ENCODE measurements at places on chromosomes 1 and 21.

DNA sequence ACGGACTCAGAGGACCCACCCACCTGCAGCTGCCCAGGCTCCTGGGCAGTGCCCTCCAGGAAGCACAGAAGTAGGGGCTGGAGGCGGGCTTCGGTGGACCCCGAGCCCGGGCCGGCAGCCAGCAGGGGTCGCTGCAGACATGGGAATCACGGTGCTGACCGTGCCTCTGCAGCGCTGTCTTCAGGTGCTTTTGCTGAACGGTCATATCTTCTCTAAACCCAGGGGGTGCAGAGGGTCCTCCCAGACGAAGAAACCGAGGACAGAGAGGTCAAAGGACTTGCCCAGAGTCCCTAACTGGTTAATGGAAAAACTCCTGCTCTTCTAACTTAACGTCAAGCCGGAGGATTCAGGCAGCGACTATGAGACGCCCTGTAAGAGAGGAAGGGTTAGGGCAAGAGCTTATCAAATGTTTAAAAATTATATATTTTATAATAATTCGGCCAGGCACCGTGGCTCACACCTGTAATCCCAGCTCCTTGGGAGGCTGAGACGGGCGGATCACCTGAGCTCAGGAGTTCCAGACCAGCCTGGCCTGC is 21.5 kb upstream of the LEFTY2 start:
- DNase-seq: peak; percentile 78

GRCh38 chr1:2414297-2414958 is 2.1 kb upstream of the PEX10 start:
- DNase-seq: peak; percentile 68

GRCh38 chr1:244087611-244088010 is 36.5 kb downstream of the ZBTB18 start:
- DNase-seq: no peak

DNA sequence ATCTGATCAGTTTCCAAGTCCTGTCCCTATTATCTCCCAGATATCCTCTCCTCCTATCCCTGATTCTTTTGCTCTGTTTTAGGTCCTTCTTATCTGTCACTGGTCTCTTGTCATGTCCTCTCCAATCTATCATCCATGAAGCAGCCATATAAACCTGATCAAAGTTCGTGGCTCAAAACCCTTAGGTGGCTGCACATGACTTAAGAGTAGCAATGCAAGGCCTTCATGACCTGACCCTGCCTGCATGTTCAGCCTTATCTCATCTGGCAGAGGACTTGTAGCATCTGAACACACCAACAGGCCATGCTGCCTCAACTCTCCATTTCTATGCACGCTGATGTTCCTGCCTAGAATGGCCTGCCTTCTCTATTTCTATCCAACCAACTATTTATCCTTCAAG is 65.2 kb downstream of the NOS1AP start:
- no peak for DNase-seq

GRCh38 chr21:38273745-38274542 is 17.2 kb downstream of the KCNJ15 start:
- DNase-seq: no peak

DNA sequence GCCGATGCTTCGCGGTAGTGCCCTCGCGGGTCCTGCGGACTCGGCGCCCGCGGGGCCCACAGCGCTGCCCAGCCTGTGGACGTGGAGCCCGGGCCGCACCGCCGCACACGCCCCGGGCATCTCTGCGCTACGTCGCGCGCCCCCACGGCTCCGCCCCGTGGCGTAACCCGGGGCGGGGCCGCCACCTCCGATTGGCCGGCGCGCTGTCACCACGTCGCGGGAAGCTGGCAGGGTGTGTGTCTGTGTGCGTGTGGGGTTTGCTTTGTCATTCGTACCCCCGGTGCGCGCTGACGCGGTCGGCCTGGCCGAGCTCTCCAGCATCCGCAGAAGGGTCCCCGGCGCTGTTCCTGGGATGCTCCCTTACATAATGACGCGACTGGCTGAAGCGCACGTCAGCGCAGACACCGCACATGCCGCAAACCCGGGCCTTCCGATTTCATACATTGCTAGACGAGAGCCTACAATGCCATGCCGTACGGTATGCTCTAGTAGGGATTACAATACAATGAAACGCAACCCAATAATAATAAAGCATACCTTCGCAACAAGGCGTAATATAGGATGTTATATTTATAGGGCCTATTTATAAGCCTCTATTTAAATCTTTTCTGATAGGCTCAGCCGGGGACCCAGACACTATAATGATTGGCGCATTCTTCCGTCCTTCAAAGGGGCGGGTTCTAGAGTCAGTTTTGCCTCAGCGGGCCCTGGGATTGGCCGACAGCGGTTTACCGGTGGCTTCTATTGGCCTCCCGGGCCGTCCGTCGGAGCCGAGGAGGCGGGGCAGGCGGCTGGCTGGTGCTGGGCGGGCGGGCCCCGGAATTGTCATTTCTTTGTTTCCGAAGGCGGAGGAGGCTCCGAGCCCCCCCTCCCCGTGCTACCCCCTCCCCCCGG is at the start of gene MACO1:
Gene MACO1 (plus strand): TSS at position 825 of the 894 bp plus-strand sequence. CDS start 202 bp downstream, outside the sequence.
- DNase-seq: peak; percentile 97

DNA sequence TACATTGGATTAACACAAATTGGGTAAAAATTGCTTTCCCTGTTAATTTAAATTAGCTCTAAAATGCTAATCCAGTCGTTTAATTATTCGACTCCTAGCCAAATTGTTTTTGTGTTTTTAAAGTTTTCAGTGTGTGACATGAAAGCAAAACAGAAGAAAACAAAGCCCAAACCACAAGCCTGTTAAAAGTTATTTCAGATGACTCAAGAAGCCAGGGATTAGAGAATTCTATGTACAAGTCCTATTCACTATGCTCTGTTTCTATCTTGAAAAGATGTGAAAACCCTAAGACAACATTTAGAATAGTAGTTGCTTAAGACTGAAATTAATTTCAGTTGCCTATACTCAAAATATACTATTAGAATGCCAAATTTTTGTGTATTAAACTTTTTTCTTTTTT is 294.8 kb upstream of the ADAMTS5 start:
- no peak for DNase-seq

DNA sequence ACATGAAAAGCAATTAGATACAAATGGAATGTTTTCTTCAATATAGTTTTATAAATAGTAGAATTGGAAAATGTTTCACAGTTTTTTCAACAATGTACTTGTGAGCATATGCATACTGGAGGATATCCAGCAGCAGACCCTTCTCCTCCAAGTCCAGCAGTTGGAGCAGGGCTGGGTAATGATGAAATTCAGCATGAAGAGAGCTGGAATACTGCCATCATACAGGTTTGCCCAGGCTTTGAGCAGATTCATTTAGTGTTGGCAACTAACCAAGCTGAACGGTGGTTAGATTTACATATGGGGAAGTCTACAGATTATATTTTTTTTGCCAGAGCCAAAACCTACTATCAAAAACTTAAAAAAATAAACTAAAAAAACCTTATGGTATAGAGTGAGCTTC is 38.3 kb downstream of the WDR3 start:
- DNase-seq: peak; percentile 70

- no peak for DNase-seq
Measured at GRCh38 chr1:156899956-156900718, 6.6 kb downstream of the PEAR1 start.

DNA sequence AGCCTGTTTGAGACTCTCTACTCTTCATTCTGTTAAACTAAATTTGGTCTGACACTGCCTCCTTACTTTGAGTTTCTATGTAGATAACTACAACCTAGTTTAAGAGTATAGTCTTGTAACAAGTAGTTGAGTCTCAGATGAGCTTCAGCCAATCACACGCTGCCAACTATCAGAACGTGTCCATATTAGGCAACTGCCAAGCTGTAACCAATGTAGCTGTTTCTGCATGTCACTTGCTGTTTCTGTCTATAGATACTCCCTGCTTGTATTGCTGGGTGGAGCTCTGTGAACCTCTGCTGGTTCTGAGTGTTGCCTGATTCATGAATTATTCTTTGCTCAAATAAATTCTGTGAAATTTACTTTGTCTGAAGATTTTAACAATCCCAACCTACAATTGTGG is 452.6 kb upstream of the NR5A2 start:
- DNase-seq: no peak

- DNase-seq: peak; percentile 68
Measured at GRCh38 chr1:180926164-180926981, 13.7 kb downstream of the KIAA1614 start.

GRCh38 chr1:218365226-218365999 is 20.3 kb downstream of the TGFB2 start:
- DNase-seq: no peak

DNA sequence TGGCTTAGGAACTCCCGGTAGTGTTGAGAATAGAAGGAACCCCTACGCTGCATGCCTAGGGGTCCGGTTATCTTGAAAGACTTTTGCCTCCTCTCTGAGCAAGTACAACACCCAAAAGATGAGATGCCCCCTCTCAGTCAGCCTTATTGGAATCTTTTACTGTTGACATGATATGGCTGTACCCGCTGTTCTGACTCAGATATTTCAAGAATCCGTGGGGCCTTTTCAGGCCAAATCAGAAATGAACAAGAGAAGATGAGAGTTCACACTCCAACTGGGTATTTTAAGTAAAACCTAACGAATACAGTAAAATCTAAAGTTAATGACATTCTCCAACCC is 164.2 kb downstream of the PPIAL4G start:
- DNase-seq: no peak

DNA sequence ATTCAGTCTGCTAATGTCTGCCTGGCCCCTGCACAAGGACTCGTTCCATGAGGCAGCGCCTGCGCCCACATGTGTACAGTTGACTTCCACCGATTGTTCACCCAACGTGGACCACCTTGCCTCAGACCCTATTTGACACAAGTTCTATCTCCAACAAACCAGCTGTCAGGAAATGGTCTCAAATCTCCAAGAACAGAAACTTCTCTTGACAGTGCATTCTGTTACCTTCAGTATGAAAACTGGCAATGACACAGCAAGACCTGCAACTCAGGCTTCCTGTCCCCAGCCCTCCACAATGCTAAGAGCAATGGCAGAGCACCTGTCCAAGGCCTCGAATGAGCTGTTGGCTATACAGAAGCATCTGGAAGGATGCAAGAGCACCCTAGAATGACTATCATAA is 102.3 kb upstream of the CLDN14 start:
- DNase-seq: no peak

GRCh38 chr1:5865774-5866173 is 126.5 kb downstream of the NPHP4 start:
- DNase-seq: no peak

DNA sequence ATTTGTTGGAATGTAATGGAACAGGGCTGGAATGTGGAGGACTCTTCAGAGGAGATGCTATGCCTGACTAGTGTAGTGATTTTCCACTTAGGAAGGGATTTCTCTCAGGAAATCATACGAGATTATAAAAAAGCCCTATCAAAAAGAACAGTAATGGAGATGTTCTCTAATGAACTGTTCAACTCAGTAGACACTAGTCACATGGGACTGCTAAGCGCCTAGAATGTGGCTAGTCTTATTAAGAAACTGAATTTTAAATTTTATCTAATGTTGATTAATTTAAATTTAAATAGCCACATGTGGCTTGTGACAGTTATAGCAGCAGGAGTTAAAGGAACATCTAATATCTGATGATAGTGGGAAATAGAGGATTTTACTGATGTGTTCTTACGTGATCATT is 94.0 kb downstream of the SLC35F3 start:
- DNase-seq: no peak

DNA sequence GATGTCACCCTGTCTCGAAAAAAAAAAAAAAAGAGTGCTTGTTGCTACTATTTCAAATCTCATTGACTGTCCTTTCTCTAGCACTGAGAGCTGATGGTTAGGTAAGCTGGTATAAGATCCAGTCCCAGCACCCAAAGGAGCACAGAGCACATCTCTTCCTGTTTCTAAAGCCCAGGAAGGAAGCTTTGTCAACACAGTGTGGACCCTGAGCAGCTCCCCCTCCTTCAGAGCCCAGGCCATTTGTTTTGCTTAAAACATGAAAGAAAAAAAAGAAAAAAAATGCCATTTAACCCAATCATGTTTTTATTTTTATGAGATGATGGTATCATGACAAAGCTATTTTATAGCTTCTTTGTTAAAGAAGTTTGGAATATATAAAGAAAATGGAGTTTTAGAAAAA is 184.1 kb upstream of the DUSP10 start:
- DNase-seq: no peak

DNA sequence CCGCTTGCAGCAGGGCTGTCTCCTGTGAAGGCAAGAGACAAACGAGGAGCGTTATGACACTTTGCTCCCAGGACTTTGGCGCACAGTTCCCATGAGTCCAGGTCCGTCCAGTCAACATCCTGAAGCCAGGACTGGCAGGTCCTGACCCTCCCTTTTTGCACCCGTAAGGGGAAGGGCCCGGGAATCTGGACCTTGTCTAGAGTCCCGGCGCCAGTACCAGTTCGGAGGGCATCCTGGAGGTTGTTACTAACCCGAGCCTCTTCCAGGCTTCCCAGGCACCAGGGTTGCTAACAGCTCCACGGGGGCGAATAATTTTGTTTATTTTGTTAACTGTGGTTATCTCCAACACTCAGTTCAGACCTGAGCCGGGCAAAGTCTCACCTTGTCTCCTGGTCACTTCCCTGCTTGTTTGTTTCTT is 682 bp upstream of the RWDD3 start:
- DNase-seq: peak; percentile 35

DNA sequence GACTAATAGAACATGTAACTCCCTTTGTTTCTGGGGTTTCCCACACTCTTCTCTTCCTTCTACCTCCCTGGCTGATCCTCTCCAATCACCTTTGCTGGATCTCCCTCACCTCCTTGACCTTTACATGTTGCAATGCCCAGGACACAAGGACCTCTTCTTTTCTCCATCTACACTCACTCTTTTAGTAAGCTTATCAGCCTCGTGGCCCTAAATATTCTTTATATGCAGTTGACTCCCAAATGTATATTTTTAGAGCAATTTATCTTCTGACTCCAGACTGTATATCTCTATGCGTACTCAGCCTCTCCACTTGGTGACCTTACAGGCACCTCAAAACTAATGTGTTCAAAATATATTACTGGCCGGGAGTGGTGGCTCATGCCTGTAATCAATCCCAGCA is 18.4 kb upstream of the CLSPN start:
- no peak for DNase-seq

- DNase-seq: no peak
Measured at GRCh38 chr1:205993068-205993467, 10.1 kb downstream of the RAB7B start.

GRCh38 chr1:20829946-20830345 is 42.8 kb upstream of the HP1BP3 start:
- no peak for DNase-seq

GRCh38 chr1:2432441-2432844 is 20.1 kb upstream of the PEX10 start:
- no peak for DNase-seq

- no peak for DNase-seq
Measured at GRCh38 chr1:180982422-180982821, 40.2 kb downstream of the STX6 start.

GRCh38 chr1:53511933-53512806 is 53.0 kb downstream of the DMRTB1 start:
- DNase-seq: peak; percentile 92

GRCh38 chr1:14577261-14577660 is 21.2 kb upstream of the KAZN start:
- DNase-seq: no peak

Data from cardiac muscle cell (in vitro differentiated cells and primary cell).